ENCODE measurements at places on chromosomes 11 and 22.

GRCh38 chr11:93939084-93939760, 81.9 kb upstream of the HEPHL1 start:
- no peak for DNase-seq

DNA sequence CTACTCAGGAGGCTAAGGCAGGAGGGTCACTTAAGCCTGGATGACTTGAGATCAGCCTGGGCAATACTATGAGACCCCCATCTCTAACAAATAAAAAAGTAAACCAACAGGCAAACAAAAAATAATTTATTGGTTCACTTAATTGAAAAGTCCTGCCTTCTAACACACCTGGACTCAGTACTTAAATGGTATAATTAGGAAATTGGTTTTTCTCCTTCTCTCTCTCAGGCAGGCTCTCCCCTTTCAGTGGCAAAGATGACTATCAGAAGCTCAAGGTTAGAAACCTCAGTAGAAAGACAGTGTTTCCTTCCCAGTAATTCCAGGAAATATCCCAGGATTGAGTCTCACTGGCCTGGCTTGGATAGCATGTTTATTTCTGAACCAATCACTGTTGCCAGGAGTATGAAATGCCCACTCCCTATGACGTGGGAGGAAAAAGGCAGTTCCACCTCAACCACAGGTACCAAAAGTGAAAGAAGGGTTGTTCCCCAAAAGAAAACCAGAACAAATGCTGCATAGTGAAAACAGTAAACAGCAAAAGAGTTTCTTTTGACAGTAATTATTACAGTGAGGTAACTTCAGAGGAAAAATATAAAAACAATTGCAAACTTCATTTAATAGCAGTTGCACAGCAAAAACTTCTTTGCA, 56.3 kb upstream of the SOX6 start:
- no peak for DNase-seq

GRCh38 chr11:83702796-83703195, 416.6 kb upstream of the CCDC90B start:
- no peak for DNase-seq

DNA sequence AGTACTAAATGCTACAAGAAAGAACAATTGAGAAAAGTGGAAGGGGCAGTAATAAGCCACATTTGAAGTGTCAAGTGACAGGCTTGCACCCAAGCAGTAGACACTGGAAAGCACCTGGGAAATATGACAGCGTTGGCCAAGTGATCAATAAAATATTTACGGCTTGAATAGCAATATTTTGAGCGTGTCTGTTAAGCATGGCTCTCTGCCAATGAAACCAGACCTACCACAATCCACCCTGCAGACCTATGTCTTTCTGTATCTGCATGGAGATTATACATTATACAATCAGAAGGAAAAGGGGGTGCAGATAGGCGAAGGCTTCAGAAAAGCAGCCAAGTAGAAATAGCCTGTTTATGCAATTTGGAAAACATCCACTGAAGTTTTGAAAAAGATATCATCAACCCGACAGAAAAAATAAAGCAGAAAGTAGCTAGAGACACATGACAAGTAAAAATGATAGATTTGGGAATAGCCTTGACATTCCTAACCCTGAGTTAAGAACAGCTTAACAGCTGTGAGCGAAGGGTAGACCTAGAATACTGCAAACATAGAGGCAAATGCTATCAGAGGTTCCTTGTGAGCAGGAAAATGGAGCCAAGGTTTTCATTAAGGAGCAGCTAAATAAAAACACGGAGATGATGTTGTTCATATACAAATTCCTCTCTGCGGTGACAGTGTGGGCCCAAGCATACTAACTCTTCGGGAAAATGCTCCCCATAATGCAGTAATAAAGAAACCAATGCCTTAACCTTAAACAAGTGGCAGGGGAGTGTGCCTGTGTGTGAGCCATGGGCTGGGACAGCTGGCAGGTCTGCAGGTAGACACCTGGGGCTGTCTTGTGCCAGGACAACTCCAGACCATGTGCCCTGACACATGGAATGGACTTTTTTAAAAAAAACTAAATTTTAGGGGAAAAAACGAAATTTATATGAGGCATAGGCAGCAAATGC, 71.3 kb downstream of the ETS1 start:
- DNase-seq = no peak

- no peak for DNase-seq
Observed at GRCh38 chr11:106983261-106983660, 35.0 kb downstream of the GUCY1A2 start.

DNA sequence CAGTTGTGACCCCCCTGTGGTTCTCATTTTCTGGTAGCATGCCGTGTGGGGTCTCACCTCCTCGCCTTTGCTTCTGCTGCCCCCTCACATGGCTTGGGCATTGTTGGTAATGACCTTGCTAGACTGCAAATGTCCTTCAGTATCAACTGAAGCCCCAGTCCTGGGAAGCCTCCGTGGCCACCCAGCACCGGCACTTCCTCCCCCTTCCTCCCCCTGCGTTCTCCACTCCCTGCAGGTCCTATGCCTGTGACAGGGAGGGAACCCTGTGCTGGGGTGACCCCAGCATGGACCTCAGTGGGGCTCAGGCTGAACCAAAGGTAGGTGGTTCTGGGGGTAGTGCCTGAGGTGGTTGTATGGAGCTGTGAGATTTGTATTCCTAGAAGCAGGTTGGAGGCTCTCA, 5.9 kb downstream of the ST3GAL4 start:
- DNase-seq = no peak

GRCh38 chr11:2769409-2770095, 69.8 kb upstream of the KCNQ1OT1 start:
- no peak for DNase-seq

GRCh38 chr11:123384116-123384515, 46.0 kb upstream of the GRAMD1B start:
- DNase-seq = no peak

- no peak for DNase-seq
Observed at GRCh38 chr22:36332623-36333332, 55.0 kb downstream of the MYH9 start.

GRCh38 chr22:46133588-46133855, 16.8 kb upstream of the PPARA start:
- DNase-seq = no peak

DNA sequence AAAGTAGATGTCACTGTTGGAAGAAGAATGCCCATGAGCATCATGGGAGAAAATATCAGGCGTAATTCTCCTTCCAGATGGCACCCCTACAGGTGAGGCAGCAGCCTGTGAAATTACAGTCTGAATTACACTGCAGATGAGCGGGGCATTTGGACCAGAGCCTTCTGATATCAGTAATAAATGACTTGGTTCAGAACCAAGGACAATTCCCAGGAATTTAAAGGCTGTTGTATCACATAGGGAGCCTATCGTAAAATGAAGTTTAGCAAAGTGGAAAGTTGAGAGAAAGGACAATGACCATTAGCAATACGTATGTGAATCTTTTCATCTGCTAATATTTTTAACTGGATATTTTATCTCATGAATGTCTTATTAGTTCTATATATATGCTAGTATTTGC, 61.3 kb downstream of the PRMT3 start:
- no peak for DNase-seq

- no peak for DNase-seq
Observed at GRCh38 chr11:3667149-3668035, 3.8 kb downstream of the CHRNA10 start.

DNA sequence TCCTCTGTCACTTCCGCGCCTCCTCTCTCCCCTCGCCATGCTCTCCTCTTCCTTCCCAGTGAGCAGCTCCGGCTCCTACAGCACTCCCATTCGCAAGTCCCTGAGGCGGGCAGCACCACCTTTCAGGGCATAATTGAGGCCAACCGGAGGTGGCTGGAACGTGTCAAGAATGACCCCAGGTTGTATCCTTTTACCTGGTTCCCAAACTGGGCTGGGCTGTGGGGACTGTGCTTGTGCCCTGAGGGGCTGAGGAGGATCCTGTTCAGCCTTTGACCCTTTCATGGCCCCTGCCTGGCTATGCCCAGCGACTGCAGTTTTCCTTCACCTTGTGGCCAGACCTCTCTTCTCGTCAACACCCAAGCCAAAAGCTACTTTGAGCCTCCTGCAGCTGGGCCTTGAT, 84.1 kb downstream of the CEP164 start:
- DNase-seq = no peak

- no peak for DNase-seq
Observed at GRCh38 chr11:72191961-72192381, at the start of gene FOLR1. Gene FOLR1, plus strand, starts transcription at chr11:72192140. Its CDS starts 34 bp downstream, at chr11:72192174.

DNA sequence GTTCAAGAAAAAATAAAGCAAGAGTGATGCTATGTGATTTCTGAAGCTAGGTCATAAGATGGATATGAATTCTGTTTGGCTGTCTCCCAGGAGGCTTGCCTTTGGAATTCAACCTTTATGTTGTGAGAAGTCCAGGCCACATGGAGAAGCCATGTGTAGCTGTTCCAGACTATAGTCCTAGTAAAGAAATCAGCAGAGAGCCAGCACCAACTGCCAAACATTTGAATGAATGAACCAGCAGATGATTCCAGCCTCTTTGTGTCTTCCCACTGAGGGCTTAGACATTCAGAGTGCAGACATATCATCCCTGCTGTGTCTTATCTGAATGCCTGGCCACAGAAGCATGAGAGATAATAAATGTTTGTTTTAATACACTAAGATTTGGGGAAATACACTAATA, 1150.6 kb downstream of the DLG2 start:
- DNase-seq = no peak

GRCh38 chr11:3626250-3626960, 15.4 kb downstream of the ART5 start:
- DNase-seq = no peak

DNA sequence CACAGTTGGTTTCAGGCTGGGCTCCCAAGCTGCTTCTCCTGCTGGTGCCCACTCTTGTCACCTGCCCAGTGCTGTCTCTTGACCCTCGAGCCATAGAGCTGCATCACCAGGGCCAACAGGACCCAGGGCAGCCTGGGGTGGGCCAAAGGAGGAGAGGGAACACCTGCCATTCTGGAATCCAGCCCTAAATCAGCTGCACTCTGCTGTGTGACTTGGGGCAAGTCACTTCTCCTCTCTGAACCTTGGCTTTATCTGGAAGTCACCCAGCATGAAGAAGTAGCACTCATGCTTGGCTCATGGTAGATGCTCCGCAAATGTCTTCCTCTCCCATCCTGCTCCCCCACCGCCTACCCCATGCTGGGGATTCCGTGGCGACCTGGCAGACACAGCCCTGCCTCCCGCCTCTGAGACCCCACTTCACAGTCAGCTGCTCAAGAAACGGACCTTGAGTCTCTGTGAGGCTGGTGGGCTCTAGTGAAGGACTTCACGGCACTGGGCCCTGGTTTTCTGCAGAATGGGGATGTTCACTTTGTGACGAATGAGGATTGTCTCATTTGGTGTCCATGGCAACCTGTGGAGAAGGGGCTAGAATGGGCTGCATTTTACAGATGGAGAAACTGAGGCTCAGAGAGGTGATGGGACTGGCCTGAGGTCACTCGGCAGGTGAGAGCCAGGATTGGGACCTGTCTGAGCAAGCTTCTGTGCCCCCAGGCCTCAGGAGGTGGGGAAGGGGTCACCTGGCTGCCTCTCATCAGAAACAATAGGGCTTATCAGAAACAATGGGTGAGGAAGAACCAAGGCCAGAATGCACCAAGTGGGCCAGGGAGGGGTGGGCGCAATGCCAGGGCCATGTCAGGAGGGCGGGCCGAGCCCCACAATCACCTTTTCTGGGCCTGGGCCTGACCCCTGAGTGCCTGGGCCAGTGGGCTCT, 12.4 kb downstream of the EMID1 start:
- no peak for DNase-seq

DNA sequence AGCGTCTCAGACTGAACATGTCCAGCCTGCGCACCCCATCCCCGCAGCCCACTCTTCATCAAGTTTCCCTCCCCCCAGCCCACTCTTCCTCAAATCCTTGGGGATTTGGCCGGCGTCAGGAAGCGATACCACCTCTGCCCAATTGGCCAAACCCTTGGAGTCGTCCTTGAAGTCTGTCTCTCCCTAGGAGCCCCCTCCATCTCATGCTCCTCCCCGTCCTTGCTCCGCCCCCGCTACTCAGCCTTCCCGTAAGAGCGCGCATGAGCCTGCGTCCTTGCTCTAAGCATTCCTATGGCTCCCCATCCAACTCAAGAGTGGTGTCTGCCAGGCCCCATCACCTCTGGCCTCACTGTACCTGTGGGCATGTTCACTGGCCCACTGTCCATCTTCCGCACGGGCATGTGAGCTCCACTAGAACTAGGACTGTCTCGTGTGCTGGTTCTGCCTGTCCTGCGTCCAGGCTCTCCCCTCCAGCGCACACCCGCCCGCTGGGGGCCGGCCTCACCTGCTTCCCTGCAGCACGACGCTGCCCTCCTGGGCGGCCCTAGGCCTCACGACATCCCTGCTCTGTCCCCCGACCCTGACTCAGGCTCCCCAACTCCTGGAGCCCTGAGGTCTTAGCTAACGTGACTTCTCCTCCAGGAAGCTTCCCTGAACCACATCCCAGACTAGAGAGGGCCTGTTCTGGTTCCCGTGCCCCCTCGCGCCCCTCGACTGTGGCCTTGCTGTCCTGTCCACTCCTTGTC, 30.5 kb upstream of the TTLL12 start:
- no peak for DNase-seq

DNA sequence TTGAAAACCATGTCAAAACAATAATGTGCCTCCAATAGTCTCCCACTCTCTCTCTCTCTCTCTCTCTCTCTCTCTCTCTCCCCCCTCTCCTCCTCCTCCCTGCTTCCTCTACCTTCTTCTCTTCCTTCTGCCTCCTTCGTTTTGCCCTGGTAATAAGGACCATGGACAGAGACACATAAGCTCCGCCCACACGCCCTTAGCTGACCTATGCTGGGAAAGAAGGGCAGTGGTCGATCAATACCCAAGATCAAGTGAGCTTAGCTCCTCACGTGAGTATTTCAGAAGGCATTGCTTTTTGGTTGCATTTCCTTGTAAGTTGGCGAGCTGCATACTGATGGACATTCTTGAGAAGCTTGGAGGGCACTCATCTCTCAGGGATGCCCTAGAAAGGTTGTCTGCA, 194.8 kb downstream of the MIAT start:
- no peak for DNase-seq

DNA sequence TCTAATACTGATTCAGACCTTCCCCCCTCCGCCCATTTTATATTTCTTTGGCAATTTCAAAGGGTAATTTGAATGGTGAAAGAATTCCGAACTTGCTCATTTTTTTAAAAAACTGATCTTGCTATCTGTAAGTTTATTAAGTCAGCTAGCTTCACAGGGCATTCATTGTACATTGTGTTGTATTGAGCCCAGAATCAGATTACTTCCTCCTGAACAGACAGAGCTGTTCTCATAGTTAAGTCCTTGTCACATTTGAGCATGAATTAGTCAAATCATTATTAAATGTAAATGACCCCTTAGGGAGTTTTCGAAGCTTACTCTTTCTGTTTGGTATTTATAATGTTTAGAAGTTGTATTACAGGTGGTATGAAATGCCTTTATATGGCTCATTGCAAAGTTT, 34.4 kb downstream of the CYP2R1 start:
- no peak for DNase-seq

- no peak for DNase-seq
Observed at GRCh38 chr11:7160814-7161489, 72.2 kb downstream of the RBMXL2 start.

Measured in activated naive CD8-positive, alpha-beta T cell treated with anti-CD3 and anti-CD28 coated beads, Interleukin-2, amount 50 U/mL, for 16 hours (primary cell).